SK-N-MC (cell line): ENCODE measurements at places on chromosomes 6 and 20.

- DNase-seq, result no peak
These were observed 1.2 kb upstream of the RAB22A start for GRCh38 chr20:58308290-58308679.

GRCh38 chr20:24938498-24938897 lies 10.6 kb upstream of the CST7 start:
- DNase-seq, result no peak

DNA sequence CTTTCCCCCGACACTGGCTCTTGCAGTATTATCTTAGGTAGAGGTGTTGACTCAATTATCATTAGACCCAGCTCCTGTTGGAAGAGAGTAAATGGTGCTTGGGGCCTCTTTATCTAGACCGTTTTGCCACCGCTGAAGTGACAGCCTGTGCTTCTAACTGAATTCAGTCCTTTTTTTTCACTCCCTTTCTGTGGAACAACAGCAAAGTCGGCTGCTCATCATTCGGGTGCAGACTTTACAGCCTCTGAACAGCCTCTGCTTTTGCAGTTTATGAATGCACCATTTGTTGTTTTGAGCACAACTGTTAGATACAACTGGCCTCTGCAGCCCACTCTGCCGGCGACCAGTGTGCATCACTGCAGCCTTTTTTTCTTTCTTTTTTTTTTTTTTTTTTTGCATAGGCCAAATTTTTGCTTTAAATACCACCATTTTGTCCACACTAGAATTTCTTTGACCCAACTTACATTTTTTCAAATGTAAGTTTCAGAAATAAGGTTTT lies 35.8 kb downstream of the RREB1 start:
- no peak for DNase-seq

DNA sequence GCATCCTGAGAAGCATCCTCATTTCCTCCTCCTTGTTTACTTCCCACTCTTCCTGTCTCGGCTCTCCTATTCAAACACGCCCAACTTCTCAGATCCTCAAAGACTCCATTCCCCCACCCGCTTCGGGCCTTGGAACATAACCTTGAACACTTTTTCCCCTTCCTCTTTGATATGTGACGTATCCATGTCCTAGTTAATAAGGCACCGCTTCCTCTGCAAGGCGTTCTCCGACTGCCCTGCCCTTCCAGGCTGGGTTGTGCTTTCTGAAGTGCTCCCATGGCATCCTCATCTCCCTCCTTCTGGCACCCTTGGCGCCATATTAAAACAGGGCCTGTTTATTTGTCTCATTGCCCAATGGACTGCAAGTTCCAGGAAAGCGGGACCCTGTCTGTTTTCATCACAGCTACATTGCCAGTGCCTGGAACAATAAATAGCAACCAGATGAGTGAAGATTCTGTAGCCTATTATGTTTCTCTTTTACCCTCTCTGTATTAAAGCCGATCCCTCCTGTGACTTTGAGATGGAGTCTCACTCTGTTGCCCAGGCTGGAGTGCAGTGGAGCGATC lies 115.3 kb upstream of the TRAF3IP2 start:
- no peak for DNase-seq

DNA sequence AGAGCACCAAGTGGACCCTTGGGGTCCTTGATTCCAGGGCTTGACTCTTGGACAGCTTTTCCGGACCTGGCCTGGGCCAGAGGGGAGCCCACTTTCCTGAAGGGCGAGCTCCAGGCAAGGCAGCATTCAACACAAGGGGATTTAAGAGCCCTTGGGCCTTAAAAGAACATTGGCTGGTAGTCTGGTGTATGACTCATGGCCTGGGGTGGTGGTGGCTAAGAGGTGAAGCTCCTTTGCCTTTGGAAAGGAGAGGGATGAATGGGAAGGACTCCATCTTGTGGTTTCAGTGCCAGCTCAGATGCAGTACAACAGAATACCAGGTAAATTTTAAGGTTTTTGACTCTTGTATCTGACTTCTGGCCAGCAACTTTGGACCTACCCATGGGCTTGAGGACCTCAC lies 760.7 kb downstream of the GRIK2 start:
- DNase-seq, result no peak

GRCh38 chr6:107030151-107030550 lies 2.2 kb downstream of the MTRES1 start:
- DNase-seq, result no peak

DNA sequence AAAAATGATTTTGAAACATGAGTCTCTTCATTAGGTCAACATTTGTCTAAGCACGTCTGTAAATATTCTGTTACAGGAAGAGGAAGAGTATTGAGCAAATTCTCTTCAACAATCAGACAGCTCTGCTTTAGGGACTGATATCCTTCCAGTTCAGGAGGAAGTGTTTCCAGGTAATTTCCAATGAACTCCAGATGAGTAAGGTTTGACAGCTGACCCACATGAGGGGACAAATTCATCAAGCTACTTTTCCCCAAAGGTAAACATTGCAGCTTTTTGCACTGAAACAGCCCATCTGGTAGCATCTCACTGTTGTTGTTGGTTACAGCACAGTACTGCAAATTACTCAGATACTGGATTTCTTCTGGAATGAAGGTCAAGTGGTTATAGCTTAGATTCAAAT lies 18.1 kb downstream of the ENPP1 start:
- DNase-seq, result no peak

DNA sequence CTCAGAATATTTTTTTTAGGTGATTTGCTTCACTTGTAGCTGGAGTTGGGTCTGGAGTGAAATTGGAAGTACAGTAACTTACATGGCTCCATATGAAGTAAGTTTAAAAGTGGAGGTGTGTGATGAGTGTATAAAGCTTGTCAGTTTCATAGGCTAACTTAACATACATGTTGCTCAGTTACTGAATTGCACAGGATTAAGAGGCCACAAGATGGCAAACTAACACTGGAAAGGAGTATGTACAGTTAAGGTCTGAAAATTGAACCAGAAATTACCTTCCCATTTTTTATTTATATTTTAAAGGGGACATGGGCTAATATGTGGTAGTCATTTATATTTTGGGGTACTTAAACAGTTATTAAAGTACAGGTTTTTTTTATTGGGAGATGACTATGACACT lies 45.3 kb upstream of the SMIM8 start:
- no peak for DNase-seq

DNA sequence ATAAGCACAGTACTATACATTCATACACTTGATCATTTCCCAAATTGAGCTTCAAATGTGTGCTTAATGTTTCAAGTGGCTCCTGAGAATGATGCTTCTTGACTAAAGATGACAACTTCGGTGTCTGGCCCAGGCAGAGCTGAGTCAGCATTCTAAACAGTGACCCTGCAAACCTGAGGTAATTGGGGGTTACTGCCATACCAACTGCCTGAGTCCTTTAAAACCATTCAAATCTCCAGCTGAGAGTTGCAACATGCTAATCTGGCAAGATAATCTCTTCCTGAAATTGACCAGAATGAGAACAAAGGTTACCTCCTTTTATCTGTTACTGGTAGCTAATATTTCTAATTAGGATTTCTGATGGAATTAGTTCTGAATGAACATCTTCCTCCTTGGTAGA lies 8.2 kb downstream of the BACH2 start:
- no peak for DNase-seq

DNA sequence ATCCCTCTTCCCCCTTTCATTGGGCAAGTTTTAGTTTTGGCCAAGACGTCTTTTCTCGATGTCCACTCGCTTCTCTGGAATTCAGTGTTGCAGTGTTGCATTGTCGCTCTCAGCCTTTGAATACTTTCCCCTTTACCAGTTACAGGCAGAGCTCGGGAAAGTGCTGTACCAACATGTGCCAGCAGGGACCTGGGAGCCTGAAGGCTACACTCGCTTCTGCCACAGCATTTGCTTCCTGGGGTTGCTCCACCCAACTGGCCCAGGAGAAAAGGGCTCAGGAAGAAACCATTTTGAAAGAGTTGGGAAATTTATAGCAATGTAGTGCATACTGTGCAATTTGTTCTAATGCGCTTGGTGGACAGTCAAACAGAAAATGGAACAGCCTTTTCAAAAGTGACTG lies 78.6 kb downstream of the LINC00237 start:
- DNase-seq, result no peak

- no peak for DNase-seq
These were observed 202.7 kb downstream of the MAFB start for GRCh38 chr20:40486297-40486696.

GRCh38 chr20:36676701-36677421 lies 30.9 kb upstream of the SLA2 start:
- no peak for DNase-seq

- DNase-seq, result no peak
These were observed 275.8 kb upstream of the RUNX2 start for GRCh38 chr6:45052325-45052724.

GRCh38 chr20:21229163-21229562 lies 74.0 kb upstream of the XRN2 start:
- no peak for DNase-seq

DNA sequence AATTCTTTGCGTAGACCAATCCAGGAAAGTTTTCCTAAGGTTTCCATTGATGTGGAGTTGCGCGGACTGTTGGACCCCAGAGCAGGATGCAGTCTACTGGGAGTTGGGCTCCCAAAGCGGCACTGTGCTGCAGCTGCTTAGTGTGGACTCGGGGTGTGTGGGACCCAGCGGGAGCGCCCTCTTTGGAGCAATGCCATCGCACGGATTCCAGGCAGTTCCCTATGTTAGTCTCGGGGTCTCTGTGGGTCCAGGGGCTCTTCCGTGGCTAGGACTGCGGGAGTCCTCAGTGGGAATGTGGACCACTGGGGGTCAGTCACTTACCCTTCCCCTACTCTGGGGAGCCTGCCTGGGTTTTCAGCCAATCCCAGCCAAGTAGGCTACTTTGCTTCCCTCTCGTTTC lies 151.7 kb upstream of the OLIG3 start:
- no peak for DNase-seq

GRCh38 chr6:52243282-52243893 lies 912 bp downstream of the IL17F start:
- no peak for DNase-seq

GRCh38 chr20:37414224-37415035 lies 68.5 kb downstream of the SRC start:
- DNase-seq, result no peak
